ENCODE measurements at places on chromosomes 16 and 17. TPM values are rescaled to one million over a fixed set of nuclear protein-coding genes. Genes with fewer than 3 reads are reported as not detected.

- H3K4me3 ChIP-seq = no peak overlapping the region
- no peak overlapping the region for H3K27ac ChIP-seq
- DNase-seq = no peak
- H3K36me3 ChIP-seq = no peaks in the 10 kb centered on the region
- no peaks in the 10 kb centered on the region for H3K27me3 ChIP-seq
- H3K4me1 ChIP-seq = no peaks in the 10 kb centered on the region
Measured at GRCh38 chr17:69878661-69879060, 196.4 kb upstream of the KCNJ16 start.

DNA sequence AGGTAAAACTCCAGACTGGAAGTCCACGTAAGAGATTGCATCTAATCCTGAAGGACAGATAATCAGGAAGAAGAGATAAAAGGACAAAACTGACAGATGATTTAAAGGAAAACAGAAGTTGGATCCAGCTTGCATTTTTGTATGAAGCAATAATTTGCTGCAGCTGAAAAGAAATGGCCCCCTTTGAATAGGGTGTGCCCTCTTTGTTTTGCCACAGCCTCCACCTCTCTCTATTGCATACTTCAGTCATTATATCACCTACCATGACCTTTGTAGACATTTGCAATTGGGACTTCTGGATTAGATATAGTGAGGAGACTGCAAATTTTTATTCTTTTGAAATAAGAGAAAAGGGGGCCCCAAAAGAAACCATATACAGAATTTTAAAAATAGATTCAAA lies 8.1 kb downstream of the NOG start:
- H3K4me1 ChIP-seq = peaks cover 39% of the 10 kb centered on the region
- peaks cover 31% of the 10 kb centered on the region for H3K27me3 ChIP-seq
- H3K4me3 ChIP-seq = no peak overlapping the region
- no peak for DNase-seq

- peak; percentile 79 for DNase-seq
- H3K27ac ChIP-seq = peak overlapping the region; percentile 99
- H3K4me3 ChIP-seq = peak overlapping the region; percentile 91
- H3K4me1 ChIP-seq = peaks cover 41% of the 10 kb centered on the region
- no peaks in the 10 kb centered on the region for H3K36me3 ChIP-seq
Measured at GRCh38 chr16:22188595-22189442, 17.3 kb upstream of the EEF2K start.

The C17orf107 gene
- total RNA-seq = 2.5 TPM

GRCh38 chr16:48895142-48895541 lies 285.2 kb upstream of the N4BP1 start:
- H3K27me3 ChIP-seq = no peaks in the 10 kb centered on the region
- H3K36me3 ChIP-seq = no peaks in the 10 kb centered on the region
- H3K4me1 ChIP-seq = no peaks in the 10 kb centered on the region
- no peak overlapping the region for H3K27ac ChIP-seq

The ACSM2A gene
- not detected for total RNA-seq

DNA sequence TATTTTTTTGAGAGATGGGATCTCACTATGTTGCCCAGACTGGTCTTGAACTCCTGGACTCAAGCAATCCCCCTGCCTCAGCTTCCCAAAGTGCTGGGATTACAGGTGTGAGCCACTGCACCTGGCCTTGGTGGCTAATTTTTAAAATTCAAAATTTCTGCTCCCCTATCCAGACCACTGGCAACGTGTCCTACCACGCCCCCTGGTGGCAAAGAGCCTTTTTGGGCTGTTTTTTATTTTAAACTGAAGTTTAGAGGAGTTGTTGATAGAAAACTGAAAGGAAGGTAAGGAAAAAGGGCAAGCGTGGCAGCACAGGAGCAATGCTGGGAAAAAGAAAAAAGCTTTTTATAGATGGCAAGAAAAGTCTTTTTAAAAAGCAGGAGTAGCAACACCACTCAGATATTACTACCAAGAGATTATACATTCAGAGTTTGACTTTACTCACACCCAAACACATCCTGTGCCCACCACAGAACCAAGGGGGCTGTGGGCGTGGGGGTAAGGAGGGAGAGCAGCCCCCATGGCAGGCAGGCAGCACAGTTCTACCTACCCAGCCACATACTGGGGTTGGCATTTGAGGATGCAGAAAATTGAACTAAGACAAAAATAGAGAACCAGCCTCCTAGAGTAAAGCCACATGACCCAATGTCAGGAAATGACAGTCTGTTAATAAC lies 4.2 kb upstream of the MXRA7 start:
- peaks cover 42% of the 10 kb centered on the region for H3K36me3 ChIP-seq
- peak overlapping the region; percentile 24 for H3K27ac ChIP-seq

DNA sequence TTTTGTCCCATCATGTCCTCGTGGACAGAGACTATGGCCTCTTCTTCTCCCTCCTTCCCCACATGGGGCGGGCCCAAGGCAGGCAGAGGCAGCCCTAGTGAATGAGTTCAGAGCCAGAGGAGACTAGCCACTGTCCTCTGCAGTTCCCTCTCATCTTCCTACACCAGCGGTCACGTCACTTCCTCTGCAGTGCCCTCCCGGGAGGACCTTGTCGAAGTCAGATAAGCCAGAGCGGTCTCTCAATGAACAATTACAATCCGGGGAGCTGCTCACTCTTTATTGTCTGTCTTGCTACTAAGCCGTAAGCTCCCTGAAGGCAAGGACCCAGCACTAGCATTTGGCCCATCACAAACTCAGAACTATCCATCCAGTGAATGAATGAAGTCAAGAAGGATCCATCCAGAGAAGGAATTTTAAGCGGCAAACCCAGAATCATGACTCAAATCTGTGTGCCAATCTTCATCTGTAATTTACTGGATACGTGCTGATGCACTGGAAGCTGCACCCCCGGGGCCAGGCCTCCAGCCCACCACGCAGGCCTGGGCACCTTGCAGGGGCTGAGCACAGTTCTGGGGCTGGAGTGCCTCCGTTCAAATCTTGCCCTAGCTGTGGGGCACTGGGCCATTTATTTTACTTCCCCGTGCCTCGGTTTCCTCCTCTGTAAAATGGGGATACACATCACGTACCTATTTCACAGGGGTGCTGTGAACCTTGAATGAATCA lies 18.1 kb downstream of the ZNF423 start:
- no peak overlapping the region for H3K4me3 ChIP-seq
- H3K4me1 ChIP-seq = no peaks in the 10 kb centered on the region
- H3K27me3 ChIP-seq = peaks cover 22% of the 10 kb centered on the region
- no peaks in the 10 kb centered on the region for H3K36me3 ChIP-seq

The CSH2 gene
- not detected for total RNA-seq

The NLRC3 gene
- 28.4 TPM for total RNA-seq

The HS3ST3B1 gene
- total RNA-seq = 13.9 TPM

GRCh38 chr17:2419486-2419885 lies 18.6 kb upstream of the MNT start:
- no peaks in the 10 kb centered on the region for H3K27me3 ChIP-seq
- no peak overlapping the region for H3K27ac ChIP-seq
- DNase-seq = no peak
- peaks cover 3% of the 10 kb centered on the region for H3K4me1 ChIP-seq
- H3K36me3 ChIP-seq = peaks cover 17% of the 10 kb centered on the region

The C16orf74 gene
- not detected for total RNA-seq

DNA sequence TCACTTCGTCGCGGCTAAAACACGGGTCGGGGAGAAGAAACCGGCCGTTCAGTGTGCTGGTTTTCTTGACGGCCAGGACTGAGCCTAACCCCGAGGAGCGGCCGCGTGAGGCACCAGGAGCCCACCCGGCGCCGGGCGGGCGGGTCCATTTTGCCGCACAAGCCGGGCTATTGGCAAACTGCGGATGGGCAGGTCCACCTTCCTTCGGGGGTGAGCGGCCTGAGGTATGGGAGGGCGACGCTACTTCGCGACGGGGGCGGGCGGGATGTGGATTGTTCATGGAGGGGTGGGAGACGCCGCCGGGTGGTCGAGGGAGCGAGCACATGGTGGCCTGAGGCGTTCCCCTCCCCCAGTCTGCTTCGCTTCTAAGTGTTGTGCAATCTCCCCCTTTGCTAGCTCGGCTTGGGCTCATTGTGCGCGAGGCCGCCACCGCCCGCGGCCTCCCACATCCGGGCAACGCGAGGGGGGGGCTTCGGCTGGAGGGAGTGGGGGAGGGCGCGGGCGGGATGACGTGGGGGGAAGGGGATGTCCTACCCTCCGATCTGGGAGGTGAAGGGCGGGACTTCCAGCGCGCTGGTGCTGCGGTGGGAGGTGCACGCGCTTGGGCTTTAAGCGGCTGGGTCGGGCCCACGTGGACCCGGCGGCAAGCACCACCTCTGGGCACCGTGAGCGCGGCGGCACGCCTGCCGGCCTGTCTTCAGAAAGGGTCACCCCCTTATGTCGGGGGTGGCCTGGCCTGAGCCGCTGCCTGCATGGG lies 5.9 kb upstream of the CD68 start:
- peak overlapping the region; percentile 99 for H3K4me3 ChIP-seq
- DNase-seq = peak; percentile 95
- peaks cover 65% of the 10 kb centered on the region for H3K36me3 ChIP-seq

GRCh38 chr16:48956620-48957019 lies 325.0 kb downstream of the CBLN1 start:
- no peaks in the 10 kb centered on the region for H3K4me1 ChIP-seq
- no peak overlapping the region for H3K4me3 ChIP-seq
- DNase-seq = no peak
- no peak overlapping the region for H3K27ac ChIP-seq
- H3K36me3 ChIP-seq = no peaks in the 10 kb centered on the region

- H3K4me1 ChIP-seq = peaks cover 74% of the 10 kb centered on the region
- H3K27me3 ChIP-seq = no peaks in the 10 kb centered on the region
- H3K4me3 ChIP-seq = no peak overlapping the region
- H3K27ac ChIP-seq = no peak overlapping the region
Measured at GRCh38 chr17:66429680-66430079, 127.3 kb downstream of the PRKCA start.

DNA sequence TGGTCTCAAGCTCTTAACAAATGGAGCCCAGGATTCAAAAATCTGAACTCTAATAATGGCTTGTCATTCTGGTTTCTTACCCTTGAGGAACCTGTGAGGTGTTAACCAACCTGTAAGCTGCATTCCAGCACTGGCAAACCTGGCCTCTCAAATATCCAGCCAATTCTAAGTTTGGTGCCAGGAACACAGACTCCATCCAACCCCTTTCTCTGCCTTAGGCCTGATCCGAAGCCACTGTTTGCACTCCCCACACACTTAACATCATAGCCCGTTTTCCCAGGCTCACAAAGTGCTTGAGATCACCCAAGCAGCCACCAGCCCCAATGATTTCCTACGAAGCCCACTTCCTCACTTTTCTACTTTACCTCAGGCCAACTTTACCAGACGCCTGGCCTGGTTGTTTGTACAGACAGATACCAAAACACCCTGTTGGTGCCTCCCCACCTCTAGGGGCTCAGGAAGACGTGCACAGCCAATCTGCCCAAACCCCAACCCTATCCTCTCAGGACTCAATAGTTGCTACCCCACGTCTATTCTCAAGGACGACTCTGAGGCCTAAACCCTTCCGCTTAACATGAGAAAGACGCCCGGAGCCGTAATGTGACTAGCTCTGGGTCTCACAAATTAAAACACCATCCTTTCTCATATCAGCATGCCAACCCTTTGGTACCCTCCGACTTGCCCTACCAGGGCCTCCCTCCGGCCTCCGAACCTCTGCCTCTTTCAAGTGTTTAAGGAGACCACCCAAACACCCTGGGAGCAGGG lies 3.2 kb upstream of the PER1 start:
- no peak overlapping the region for H3K4me3 ChIP-seq
- no peak for DNase-seq
- H3K27me3 ChIP-seq = no peaks in the 10 kb centered on the region
- peaks cover 7% of the 10 kb centered on the region for H3K36me3 ChIP-seq
- peaks cover 49% of the 10 kb centered on the region for H3K4me1 ChIP-seq
- H3K27ac ChIP-seq = no peak overlapping the region

The AGRP gene
- total RNA-seq = not detected

GRCh38 chr16:2840914-2841313 lies 10.8 kb downstream of the ZG16B start:
- peaks cover 35% of the 10 kb centered on the region for H3K4me1 ChIP-seq
- no peak for DNase-seq
- no peak overlapping the region for H3K4me3 ChIP-seq
- H3K27ac ChIP-seq = no peak overlapping the region

DNA sequence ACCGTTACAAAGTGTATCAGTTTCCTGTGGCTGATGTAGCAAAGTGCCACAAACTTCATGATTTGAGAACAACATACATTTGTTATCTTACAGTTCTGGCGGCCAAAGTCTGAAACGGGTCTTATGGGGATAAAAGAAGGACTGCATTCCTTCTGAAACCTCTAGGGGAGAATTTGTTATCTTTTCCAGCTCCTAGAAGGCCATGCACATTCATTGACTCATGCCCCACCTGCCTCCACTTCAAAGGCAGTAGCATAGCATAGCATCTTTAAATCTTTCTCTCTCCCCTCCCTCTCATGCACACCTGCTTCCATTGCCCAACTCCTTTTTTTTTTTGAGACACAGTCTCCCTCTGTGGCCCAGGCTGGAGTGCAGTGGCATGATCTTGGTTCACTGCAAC lies 190.7 kb upstream of the DYNLRB2 start:
- H3K27me3 ChIP-seq = peaks cover 8% of the 10 kb centered on the region
- H3K4me3 ChIP-seq = no peak overlapping the region
- H3K36me3 ChIP-seq = no peaks in the 10 kb centered on the region
- H3K27ac ChIP-seq = no peak overlapping the region
- H3K4me1 ChIP-seq = no peaks in the 10 kb centered on the region
- DNase-seq = no peak

DNA sequence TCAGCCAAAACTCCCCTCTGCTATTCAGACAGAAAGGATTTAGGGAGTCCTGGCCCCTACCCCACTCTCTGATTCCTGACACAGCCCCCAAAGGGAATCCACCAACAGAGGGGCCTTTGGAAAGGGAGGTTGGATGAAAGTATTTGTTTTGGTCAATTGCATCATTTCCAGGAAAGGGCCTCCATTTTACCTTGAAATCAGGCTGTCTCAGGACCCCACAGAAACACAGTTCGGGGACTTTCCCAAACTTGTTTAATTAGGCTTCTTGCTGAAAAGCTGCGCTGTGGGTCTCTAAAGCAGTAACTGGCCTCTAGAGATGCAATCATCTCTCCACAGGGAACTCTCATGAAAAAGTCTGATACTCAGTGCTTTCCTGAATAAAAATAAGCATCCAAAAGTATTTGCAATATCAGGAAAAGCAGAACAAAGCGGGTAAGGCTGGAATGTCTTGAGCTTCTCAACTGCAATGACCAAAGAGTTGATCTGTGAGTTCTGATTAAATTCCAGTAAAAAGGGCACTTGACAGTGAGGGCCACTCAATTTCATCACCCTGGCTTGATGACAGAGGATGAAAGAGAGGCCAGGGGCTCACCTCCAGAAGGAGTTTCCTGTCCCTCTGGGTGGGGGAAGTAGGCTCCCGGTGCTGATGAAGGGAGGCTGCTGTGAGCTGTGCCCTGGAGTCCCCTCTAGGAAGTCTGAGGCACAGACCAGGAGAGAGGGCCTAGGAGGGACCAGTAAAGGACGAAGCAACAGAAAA lies 36.3 kb downstream of the LYRM9 start:
- H3K27ac ChIP-seq = no peak overlapping the region
- no peak overlapping the region for H3K4me3 ChIP-seq
- no peaks in the 10 kb centered on the region for H3K36me3 ChIP-seq
- no peaks in the 10 kb centered on the region for H3K27me3 ChIP-seq
- no peak for DNase-seq

Measured in activated CD4-positive, alpha-beta memory T cell treated with anti-CD3 and anti-CD28 coated beads for 36 hours (primary cell).